ENCODE measurements at places on chromosomes 11 and 22. TPM values are rescaled to one million over a fixed set of nuclear protein-coding genes. Genes with fewer than 3 reads are reported as not detected.

Gene GLYATL1
- total RNA-seq: not detected

Gene FERMT3
- total RNA-seq: 11.7 TPM

Gene KDM4D
- total RNA-seq: 0.46 TPM

Gene CATSPER1
- total RNA-seq: not detected

Gene EHBP1L1
- total RNA-seq: 345 TPM

Gene OR51E2
- 0.19 TPM for total RNA-seq

Gene AQP11
- 0.59 TPM for total RNA-seq

Gene POU2F3
- total RNA-seq: not detected

Gene CST6
- total RNA-seq: 0.93 TPM

Gene GTSE1
- total RNA-seq: not detected

Gene TMA7B
- total RNA-seq: not detected

Gene CHADL
- total RNA-seq: 1.9 TPM

Gene OR8H1
- total RNA-seq: not detected

Gene GRIA4
- not detected for total RNA-seq

Gene DUSP8
- 9.9 TPM for total RNA-seq

Gene MYBPC3
- 0.50 TPM for total RNA-seq

Gene MS4A6E
- not detected for total RNA-seq

Gene KCTD14
- total RNA-seq: not detected

Gene TTC17
- 31.6 TPM for total RNA-seq

Gene GDPD4
- not detected for total RNA-seq

Gene TESMIN
- 0.44 TPM for total RNA-seq

Gene MAP6
- total RNA-seq: 0.14 TPM

Gene FGF4
- total RNA-seq: not detected

Gene PYGM
- 1,583 TPM for total RNA-seq

Gene SEPTIN3
- total RNA-seq: not detected

Gene APOBEC3B
- not detected for total RNA-seq

Gene CCDC179
- not detected for total RNA-seq
